ENCODE measurements at places on chromosomes 2 and 18. TPM values are rescaled to one million over a fixed set of nuclear protein-coding genes. Genes with fewer than 3 reads are reported as not detected.
A peak's percentile ranks its signal among the peaks of the same experiment; 100 is the strongest.

RASGRP3 gene
- total RNA-seq: 22.9 TPM

DNA sequence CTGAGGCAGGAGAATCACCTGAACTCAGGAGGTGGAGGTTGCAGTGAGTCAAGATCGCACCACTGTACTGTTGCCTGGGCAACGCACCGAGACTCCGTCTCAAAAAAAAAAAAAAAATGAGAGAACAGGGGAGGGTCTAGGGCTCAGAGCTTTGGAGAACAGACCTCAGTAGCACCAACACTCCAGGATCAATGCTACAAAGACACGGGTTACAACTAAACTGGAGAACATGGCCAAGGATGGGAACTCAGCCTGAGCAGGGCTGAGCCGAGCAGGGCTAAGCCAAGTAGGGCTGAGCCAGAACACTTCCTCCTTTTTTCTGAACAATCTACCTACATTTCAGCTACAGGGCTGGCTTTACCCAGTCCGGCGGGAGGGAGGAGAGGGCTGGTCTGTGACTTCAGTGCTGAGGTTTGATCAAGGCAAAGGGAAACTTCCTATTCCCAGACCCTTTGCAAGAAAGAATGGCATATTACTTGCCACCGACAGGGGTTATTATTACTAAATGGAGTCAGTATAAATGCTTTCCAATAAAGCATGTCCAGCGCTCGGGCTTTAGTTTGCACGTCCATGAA, 2.9 kb upstream of the CASP8 start:
- peaks cover 43% of the 10 kb centered on the region for H3K36me3 ChIP-seq
- H3K4me3 ChIP-seq: peak overlapping the region; percentile 83
- peak; percentile 74 for DNase-seq
- peaks cover 67% of the 10 kb centered on the region for H3K4me1 ChIP-seq

- H3K4me1 ChIP-seq: no peaks in the 10 kb centered on the region
- peaks cover 8% of the 10 kb centered on the region for H3K27me3 ChIP-seq
- no peak for DNase-seq
- H3K27ac ChIP-seq: no peak overlapping the region
Measured at GRCh38 chr2:10753156-10753555, 31.7 kb downstream of the ATP6V1C2 start.

POTEJ gene
- total RNA-seq: not detected

DNA sequence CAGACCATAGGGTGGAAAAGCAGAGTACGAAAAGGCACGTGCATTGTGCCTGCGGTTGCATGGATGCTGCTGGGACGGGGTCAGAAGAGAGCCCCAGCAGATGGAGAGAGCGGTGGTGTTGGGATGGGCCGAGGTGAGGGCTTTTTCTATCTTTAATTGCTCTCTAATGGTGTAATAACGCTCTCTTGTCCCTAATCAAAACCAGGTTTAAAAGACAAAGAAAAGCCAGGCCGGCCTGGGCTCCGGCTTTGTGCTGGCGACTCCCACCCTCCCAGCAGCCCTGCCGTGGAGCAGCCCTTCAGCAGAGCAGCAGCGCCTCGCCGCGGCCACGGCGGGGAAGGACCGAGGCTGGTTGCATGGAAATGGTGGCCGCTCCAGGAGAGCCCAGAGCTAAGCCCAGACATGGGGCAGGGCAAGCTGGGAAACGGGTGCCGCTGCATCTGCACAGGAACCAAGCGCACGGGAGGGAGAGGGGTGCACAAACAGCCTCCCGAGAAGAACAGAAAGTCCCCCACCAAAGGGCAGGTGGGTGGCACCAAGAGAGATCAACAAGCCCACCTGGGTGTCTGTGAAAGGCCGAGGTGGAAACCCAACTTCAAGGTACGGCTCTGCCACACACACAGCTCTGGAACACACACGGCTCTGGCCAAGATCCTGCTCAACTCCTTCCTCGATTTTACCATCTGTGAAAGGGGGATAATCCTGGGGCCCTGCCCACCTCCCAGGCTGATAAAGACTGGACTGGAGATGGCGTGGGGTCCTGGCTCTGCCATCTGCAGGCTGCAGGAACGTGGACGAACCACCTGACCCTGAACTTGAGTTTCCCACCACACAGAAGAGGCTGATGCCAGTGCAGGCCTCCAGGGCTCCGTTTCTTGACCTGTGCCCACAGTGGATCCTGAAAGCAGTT, 15.0 kb downstream of the HS1BP3 start:
- DNase-seq: peak; percentile 71
- H3K4me1 ChIP-seq: peaks cover 8% of the 10 kb centered on the region
- no peaks in the 10 kb centered on the region for H3K36me3 ChIP-seq
- H3K4me3 ChIP-seq: no peak overlapping the region
- H3K27ac ChIP-seq: no peak overlapping the region

- peaks cover 17% of the 10 kb centered on the region for H3K27me3 ChIP-seq
- no peaks in the 10 kb centered on the region for H3K36me3 ChIP-seq
- H3K27ac ChIP-seq: peak overlapping the region; percentile 35
- no peak for DNase-seq
- peaks cover 12% of the 10 kb centered on the region for H3K4me1 ChIP-seq
Measured at GRCh38 chr2:85178154-85178553, 45.0 kb downstream of the TCF7L1 start.

DNA sequence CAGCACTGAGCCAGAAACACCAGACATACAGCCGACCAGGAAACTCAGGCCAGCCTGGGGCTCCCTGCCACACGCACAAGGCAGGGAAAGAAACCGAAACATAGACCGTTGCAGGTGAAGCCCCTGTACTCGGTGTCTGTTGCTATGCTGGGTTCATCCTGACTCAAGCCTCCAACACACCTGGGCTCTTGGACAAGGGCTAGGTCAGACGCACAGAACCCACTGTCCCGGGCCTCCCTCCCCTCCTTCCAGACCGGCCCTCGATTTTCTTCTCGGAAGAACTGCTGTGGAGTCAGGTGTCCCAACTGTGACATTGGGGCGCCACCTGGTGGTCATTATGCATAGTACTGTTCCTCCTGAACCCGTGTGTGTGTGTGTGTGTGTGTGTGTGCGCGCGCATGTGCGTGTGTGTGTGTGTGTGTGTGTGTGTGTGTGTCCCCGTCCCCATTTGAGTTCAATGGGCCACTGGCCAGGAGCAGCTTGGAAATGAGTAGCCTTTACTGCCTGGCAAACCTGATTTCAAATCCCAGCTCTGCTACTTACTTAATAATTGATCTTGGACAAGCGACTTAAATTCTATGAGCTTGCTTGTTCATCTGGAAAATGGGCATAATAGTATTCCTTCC, 55.4 kb upstream of the GLI2 start:
- H3K36me3 ChIP-seq: no peaks in the 10 kb centered on the region
- H3K27me3 ChIP-seq: peaks cover 20% of the 10 kb centered on the region
- no peaks in the 10 kb centered on the region for H3K4me1 ChIP-seq
- H3K27ac ChIP-seq: no peak overlapping the region
- DNase-seq: peak; percentile 78

DNA sequence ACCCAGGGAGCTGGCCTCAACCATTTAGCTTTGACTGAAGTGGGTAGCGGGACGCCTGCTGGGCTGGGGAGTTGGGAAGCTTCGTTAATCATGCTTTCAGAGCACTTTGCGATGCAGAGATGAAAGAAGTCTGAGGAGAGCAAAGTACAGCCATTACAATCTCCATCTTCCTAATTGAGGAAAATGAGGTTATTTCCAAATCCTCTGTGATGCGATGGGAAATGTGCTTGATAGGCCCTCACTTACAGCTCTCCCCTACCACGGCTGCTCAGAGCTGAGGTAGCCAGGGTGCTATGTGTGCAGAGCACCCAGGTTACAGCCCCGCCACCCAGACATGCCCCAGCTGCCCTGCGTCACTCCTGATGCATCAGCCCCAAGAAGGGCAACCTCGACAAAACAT, 326.5 kb upstream of the KLHL29 start:
- H3K36me3 ChIP-seq: no peaks in the 10 kb centered on the region
- no peak overlapping the region for H3K4me3 ChIP-seq
- no peaks in the 10 kb centered on the region for H3K27me3 ChIP-seq
- H3K27ac ChIP-seq: no peak overlapping the region

NDUFV2 gene
- total RNA-seq: 302 TPM

GRCh38 chr2:68925295-68925896, 27.3 kb downstream of the GKN2 start:
- DNase-seq: peak; percentile 70
- no peak overlapping the region for H3K27ac ChIP-seq
- H3K4me3 ChIP-seq: no peak overlapping the region
- H3K36me3 ChIP-seq: no peaks in the 10 kb centered on the region
- H3K4me1 ChIP-seq: peaks cover 4% of the 10 kb centered on the region

DNA sequence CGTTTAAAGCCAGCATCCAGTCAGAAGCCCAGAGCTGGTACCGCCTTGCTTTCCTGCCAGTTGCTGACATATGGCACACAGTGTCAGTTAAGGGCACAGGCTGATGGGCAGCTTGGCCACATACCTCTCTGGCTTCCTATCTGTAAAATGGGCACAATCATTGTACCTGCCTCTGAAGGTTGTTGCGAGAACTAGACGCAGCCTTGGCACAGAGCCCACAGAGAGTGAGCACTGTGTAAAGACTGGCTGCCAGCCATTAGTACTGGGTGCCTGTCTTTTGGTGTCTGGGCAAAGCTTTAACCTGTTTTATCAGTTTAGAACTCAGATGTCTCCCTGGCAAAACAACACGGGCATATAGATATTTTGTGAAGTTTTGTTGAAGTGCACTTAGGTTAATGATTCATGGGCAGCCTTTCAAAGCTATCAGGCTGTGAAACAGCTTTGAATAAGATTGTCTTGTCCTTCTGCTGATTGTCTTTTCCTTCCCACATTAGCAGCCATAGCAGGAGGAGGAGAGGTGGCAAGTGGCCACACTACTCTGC, 269.5 kb downstream of the NEDD4L start:
- peaks cover 23% of the 10 kb centered on the region for H3K27me3 ChIP-seq
- no peak overlapping the region for H3K4me3 ChIP-seq
- peaks cover 15% of the 10 kb centered on the region for H3K4me1 ChIP-seq
- no peak for DNase-seq
- no peak overlapping the region for H3K27ac ChIP-seq
- no peaks in the 10 kb centered on the region for H3K36me3 ChIP-seq

DNA sequence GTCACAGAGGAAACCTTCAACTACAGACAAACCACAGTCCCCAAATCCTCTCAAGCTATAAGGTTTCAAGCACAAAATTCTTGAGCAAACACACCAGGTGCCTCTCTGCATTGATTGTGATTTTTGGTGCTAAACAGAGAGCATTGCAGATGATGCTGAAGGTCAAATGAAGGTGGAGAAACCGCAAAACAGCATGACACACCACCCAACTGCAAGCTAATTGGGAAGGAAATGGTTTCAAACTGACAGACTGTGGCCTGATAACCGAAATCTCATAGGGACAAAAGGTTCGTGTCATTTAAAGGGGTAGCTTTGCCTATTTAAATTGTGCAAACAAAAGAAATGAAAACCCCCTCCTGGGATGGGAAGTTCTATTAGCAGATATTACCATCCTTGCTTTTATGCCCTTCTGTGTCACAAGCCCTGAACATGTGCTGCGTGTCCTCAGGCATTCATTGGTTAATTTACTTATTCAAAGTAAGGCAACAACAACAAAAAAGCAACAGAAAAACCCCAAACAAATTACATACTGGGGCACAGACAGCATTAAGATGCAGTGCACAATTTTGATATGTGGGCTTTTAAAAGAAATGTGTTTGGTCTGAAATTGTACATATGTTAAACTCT, 154.9 kb downstream of the AQP4 start:
- H3K27me3 ChIP-seq: peaks cover 20% of the 10 kb centered on the region
- DNase-seq: peak; percentile 75

DNA sequence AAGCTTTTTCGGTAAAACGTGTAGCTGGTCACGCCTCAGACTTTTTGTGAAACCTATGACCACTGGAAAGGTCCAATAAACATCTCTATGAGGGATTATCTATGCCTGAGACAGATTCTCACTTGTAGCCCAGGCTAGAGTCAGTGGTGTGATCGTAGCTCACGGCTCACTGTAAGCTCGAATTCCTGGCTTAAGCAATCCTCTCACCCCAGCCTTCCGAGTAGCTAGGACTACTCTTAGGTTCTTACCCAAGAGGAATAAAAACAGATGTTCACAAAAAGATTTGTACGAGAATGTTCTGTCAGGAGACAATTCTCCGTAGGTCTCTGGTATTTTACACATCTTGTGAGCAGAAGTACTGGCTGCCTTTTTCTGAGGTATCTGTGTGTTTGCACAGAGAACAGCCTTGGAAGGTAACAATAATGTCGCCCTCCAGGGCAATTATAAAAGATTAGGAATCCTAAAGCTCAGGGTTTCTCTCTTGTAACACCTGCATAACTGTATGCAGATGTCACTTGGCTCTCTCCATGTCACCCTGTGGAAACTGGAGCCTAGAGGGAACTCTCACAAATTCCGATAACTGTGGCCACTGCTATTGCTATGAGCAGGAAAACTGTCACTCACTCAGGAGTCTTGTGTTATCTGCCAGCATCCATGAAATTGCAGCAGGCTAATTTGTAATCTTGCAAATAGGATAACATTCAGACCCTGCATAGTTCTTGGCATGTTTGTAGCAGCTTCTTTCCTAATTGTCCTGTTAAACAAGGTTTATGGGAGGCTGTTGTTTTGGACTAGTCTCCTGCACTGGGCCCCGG, 25.5 kb upstream of the RALBP1 start:
- DNase-seq: no peak
- no peaks in the 10 kb centered on the region for H3K4me1 ChIP-seq
- peaks cover 14% of the 10 kb centered on the region for H3K27me3 ChIP-seq
- no peak overlapping the region for H3K27ac ChIP-seq
- H3K4me3 ChIP-seq: no peak overlapping the region
- H3K36me3 ChIP-seq: no peaks in the 10 kb centered on the region

DNA sequence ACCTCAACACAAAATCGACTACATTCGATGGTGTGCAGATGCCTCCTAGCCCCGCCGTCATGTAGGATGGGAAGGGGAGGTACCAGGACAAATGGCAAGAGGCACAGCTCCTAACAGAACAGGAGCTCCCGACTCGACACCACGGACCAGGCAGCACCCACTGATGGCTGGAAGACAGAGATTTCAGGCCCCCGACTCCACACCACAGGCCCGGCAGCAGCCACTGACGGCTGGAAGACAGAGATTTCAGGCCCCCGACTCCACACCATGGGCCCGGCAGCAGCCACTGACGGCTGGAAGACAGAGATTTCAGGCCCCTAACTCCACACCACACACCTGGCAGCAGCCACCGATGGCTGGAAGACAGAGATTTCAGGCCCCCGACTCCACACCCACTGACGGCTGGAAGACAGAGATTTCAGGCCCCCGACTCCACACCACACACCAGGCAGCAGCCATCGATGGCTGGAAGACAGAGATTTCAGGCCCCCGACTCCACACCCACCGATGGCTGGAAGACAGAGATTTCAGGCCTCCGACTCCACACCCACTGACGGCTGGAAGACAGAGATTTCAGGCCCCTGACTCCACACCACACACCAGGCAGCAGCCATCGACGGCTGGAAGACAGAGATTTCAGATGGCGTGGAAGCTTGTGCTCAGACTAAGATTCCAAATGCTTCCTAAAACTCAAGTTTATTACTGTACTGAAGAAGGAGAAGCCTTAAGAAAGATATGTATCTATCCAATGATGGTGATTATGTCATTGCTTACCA, 135.5 kb downstream of the EIPR1 start:
- peak; percentile 22 for DNase-seq
- peaks cover 8% of the 10 kb centered on the region for H3K36me3 ChIP-seq
- no peak overlapping the region for H3K27ac ChIP-seq
- no peak overlapping the region for H3K4me3 ChIP-seq

- no peak overlapping the region for H3K4me3 ChIP-seq
- peaks cover 11% of the 10 kb centered on the region for H3K4me1 ChIP-seq
- no peaks in the 10 kb centered on the region for H3K27me3 ChIP-seq
- DNase-seq: no peak
- no peak overlapping the region for H3K27ac ChIP-seq
Measured at GRCh38 chr2:97948926-97949325, 46.8 kb downstream of the TMEM131 start.

All from activated CD8-positive, alpha-beta memory T cell treated with anti-CD3 and anti-CD28 coated beads, Interleukin-2, amount 10 ng/mL, durations not matched to agents 7 days and 5 days (primary cell).